ENCODE measurements at places on chromosomes 1 and 21.
A peak's percentile ranks its signal among the peaks of the same experiment; 100 is the strongest.

- no peak for DNase-seq
Observed at GRCh38 chr1:112937070-112937469, 18.9 kb downstream of the SLC16A1 start.

GRCh38 chr1:35320937-35321336 is 52.4 kb downstream of the ZMYM4 start:
- no peak for DNase-seq

DNA sequence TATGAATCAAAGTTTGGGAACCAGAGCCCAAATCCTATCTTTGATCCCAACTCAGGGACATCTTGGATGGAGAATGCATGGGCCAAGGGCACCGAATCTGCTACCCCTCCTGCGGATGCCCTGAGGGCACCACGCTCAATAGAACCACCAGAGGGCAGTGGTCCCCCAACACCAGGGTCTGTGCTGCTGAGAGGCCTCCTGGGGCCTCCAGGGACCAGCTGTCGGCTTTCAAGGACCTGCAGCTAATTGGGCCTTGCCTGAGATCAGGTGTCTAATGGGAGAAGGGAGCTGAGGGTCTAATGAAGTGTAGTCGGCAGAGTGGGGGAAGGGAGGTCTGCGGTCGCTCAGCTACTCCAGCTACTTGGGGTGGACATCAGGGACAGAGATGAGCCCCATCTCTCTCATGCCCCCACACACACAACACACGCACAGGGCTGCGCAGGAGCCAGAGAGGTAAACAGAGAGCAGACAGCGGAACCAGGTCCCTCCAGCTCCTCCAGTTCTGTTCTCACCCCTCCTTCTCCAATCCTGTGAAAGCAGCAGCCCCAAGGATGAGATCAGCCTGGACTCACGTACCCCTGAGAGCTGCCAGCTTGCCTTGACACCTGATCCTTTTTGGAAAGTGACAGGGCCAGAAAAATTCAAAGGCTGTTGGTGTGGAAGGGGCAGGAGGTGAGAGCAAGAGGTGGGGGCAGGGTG is 34.9 kb upstream of the PPP1R15B start:
- peak; percentile 81 for DNase-seq

GRCh38 chr21:37358397-37358796 is 8.2 kb upstream of the DYRK1A start:
- DNase-seq: no peak

- no peak for DNase-seq
Observed at GRCh38 chr1:84108900-84109578, 35.0 kb upstream of the PRKACB start.

DNA sequence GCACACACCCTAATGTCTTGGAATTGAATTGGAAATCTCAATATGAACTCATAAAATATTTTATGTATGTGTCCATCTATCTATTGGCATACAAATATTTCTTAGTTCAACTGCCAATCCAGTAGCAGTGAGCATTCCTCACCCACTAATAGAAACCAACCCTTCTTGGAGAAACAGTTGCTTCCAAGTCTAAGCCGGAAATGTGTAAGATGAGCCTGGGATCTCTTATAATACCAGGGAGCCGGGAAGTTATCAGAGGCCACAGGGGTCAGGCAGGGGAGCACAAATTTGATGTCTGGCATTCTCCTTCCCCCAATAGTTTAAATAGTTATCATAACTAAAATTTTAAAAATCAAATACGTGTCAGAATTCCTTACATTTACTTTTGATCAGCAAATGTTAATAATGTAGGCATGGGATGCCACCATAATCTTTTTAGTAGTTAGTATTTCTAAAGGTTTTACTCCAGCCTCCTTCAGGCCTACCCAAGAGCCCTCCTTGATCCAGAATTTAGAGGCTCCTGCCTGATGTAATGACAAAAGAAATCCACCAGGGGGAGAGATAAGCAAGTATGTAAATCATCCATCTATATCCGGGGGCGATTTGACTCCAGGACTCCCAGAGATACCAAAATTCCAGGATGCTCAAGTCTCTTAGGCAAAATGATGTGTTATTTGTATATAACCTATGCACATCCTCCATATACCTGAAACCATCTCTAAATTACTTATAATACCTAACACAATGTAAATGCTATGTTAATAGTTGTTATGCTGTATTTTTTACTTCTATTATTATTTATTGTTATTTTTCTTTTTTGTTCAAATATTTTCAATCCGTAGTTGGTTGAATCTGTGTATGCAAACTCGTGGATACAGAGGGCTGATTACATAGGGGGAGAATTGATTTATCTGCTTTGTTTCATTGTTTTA is 218.7 kb upstream of the COA6 start:
- no peak for DNase-seq

DNA sequence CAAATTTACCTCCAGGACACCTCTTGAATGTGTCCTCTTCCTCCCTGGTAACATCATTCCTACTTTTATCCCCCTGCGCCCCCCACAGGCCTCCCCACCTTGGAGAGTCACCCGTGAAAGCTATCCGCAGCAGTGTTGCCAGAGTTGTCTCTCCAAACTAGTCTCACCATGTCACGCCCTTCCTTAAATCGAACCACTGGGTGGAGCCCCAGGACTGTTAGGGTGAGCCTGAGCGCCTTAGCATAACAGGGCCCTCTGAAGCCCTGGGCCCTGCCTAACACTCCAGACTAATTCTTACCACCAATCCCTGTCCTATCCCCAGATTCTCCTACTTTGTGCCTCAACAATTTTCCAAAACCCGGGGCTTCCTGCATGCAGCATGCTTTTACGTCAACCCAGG is 35.0 kb downstream of the HSD3B2 start:
- no peak for DNase-seq

- no peak for DNase-seq
Observed at GRCh38 chr1:34663031-34663430, 91.8 kb upstream of the GJB5 start.

DNA sequence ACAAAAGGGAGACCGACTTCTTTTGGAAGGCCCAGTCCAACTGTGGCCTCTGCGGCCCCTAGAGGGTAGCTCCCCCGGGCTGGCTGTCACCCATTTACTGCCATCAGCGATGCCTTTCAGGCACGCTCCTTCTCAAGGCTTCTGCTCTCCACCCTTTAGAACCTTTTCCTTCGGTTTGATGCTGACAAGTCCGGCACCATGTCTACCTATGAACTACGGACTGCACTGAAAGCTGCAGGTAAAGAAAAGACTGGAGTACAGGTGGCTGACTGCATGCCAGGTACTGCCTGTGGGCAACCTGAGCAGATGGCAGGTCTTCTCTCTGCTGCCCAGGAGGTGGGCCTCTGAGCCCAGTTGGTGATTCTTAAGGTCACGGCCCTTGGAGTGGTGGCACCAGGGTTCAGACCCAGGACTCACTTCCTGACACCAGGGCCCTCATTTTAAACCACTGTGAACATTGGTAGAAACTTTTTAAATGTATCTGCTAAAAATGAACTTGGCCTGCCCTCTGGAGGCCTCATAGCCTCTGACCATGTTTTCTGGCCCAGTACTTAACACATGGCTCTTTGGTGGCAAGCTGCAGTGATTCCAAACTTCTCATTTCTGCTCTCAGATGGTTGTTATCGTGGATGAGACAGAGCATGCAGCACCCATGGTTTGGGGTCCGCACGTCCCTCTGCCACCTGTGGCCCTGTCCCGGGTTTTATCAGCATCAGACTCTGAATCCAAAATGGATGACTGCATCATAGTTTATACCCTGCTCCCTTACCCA is 45.7 kb downstream of the CAPN9 start:
- no peak for DNase-seq

DNA sequence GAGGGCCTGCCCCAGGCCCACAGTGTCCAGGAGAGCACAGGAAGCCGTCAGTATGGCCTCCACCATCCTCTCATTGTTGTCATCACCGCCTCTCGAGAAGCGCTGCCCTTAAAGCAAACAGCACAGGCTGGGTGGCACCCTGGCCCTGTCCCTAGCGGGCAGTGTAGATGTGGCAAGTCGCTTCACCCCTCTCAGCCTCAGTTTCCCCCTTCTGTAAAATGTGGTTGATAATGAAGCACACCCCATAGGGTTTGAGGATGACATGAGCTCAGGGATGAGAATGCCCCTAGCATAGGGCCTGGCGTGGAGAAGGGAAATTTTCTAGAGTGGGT is 13.4 kb downstream of the PLA2G2F start:
- no peak for DNase-seq

DNA sequence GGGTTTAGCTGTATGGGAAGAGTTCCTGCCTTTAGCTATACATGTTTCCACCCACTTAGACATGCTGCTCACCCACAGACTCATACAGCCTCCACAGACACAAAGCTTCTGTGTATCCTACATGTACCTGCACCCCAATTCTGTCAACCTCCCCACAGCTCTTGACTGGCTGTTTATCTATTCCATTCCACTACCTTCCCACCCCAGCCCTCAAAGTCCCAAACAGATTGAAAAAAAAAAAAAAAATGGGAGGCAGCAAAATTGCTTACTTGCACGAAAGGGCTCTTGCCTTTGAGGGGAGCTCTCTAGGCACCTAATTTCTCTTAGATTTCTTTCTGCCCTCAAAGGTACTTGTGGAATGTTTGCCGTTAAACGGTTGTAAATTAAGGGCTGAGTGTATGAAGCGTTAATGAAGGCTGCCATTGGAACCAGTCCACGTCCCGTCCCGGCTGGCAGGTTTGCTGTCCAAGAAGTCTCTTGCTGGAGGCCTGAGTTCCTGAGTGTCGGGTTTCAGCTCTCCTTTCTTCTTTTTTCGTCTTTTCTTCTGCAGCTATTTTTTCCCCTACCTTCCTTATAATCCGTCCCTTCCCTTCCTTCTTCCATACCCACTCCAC is 43.6 kb downstream of the PBX1 start:
- DNase-seq: no peak
